T-helper 2 cell (primary cell): ENCODE measurements at places on chromosomes 1 and 21.
A peak's percentile ranks its signal among the peaks of the same experiment; 100 is the strongest.

DNA sequence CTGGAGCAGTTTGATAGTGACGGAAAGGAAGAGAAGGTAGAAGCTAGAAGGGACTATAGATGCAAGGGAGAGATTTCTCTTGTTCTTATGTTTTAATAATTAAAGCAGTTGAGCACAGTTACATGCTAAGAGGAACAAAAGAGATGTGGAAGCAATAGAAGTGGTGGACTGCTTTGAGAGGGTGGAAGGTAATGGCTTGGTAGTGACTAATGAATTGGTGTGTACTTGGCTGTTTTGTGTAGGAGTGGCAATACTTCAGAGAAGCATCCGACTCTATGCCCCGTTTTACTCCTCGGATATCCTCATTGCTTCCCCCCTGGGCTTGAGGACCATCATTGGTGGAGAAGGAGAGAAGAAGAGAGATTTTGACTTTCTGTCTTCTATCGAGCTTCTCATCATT is 12.8 kb downstream of the UTP25 start:
- no peak for DNase-seq

DNA sequence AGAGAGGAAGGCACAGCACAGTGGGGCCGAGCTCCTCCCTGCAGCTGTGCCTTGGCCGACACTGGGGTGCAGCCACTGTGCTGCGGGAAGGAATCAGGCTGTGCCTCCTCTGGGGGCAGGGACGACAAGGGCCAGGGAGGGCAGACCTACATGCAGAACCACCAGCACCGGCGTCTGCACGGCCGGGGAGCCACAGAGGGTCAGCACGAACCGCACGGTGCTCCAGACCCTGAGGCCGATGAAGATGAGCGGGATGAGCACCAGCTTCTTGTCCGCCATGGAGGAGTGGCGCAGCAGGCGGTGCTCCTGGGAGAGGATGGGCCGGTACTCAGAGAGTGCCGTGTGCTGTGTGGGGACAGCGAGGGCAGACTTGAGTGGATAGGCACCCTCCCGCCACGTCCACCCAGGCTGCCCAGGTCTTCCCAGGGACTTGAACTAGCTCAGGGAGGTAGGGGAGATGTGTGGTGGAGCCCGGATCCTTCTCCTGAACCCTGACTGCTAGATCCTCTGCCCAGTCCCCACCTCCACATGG is 23.5 kb downstream of the GPR157 start:
- DNase-seq = no peak

- DNase-seq = no peak
Observed at GRCh38 chr1:91877574-91878208, 8.3 kb downstream of the TGFBR3 start.

DNA sequence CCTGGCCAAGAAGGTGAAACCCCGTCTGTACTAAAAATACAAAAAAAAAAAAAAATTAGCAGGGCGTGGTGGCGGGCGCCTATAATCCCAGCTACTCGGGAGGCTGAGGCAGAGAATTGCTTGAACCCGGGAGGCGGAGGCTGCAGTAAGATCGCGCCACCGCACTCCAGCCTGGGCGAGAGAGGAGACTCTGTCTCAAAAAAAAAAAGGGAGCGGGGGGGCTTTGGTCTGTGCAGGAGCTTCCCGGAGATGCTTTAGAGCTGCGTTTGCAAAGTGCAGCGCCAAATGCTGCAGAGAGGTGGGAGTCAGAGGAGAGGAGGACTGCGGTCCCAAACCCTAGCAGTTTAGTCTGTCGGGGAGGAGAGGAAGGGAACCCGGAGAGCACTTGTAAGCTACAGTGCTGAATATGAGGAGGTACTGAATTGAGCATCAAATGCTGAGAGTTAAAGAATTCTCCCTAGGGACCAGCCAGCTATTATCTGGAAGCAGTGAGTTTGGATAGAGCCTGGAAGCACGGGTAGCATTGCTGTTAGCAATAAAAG is 569 bp downstream of the FALEC start:
- no peak for DNase-seq

- DNase-seq = no peak
Observed at GRCh38 chr1:36160388-36160948, 4.5 kb downstream of the MAP7D1 start.

DNA sequence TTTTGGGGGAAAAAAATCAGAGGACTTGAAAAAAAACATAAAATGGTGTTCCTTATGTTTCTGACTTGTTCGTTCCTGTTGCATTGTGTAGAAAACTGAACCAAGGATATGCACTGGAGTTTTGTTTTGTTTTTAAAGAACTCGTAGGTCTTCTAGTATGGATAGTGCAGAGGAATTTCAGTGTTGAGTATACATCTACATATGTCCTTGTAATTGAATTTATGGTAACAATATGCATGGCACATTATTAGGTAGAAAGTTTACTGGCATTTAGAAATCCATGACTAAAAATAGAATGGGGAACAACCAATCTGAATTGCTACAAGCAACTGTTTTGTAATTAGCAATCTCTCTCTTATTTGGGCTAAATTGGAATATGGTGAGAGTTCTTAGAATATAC is 188.3 kb upstream of the ZRANB2 start:
- DNase-seq = no peak

GRCh38 chr1:48817505-48818114 is 40.9 kb upstream of the BEND5 start:
- DNase-seq = no peak

DNA sequence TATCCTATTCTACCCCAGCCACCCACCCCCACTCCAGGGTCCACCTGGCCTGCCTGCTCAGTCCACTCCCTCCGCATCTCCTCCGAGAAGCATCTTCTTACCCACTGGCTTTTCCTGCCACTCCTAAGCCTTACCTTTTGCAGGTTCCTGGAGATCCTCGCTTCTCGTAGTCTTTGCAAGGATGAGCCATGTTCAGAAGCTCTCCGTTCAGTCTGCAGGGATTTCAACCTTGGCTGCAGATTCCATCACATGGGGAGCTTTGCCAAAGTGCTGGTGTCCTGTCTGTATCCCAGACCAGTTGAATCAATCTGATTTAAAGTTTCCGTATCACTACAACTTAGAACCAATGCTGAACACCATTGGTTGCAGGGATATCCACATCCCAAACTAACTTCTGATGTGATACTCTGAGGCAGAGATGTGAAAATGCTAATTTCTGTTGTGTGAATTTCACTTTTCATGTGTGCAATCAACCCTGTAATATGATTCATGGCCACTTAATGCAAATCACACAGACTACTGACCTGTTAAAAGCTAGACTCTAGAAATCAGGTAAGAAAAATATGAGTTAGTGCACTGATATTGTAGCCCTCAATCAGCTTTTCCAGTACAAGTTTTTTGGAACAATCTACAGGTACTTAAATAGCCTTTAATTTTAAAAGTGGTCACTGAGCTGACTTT is 61.9 kb downstream of the CAPN2 start:
- DNase-seq = no peak

GRCh38 chr1:17674726-17675500 is 80.2 kb upstream of the ACTL8 start:
- DNase-seq = no peak

GRCh38 chr1:205188098-205188497 is 23.4 kb downstream of the DSTYK start:
- no peak for DNase-seq

DNA sequence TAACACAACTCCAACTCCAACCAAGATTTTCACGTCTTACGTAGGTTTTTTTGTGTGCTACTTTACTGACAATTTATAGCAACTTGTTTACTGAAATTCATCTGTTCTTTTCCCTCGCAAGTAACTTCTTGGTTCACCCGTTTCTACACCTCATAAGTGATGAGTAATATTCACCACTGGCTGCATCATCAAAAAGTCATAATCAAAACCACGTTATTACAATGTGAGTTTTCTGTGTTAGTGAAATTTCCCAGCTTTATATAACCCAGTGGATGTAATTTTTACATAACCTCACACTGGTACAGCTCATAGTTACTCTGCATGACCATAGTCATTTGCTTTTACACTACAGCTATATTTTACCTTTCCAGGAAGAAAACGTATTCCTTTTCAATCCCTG is 401.1 kb upstream of the LYPLAL1 start:
- DNase-seq = no peak

DNA sequence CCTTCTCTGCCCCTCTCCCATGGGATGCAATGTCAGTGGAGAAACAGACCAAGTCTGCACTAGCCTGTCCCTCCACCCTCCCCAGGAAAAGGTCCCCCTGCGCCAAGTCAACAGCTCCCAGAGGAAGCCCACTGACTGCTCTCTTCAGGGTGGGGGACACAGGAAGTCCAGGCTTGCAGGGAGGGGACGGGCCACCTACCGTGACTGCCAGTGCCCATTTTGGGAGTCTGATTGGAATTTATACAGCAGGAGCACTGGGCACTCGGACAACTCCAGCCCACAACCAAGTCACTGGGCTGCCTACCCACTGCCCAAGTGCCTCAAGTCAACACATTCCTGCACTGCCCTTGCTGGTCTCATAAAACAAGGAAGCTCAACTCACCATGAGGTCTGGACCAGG is 6.1 kb downstream of the CCNL2 start:
- DNase-seq = no peak

- DNase-seq = no peak
Observed at GRCh38 chr1:167301355-167301754, 80.7 kb downstream of the POU2F1 start.

DNA sequence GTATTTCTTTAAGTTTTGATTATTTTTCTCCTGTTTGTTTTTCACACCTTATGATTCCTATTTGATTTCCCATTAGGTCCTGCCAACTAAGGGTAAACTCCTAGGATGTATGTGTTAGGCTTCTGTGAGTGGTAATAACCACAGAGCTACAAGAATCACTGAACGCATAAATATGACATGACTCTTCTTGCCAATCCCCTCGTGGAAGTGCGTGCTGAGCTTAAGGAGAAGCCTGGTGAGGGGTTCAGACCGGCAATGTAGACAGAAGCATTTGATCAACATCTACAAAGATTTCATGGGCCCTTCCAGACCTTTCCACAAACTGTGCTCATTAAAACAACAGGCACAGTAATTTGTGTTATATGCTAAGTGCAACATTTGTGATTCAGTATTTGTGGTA is 273.8 kb upstream of the SNX7 start:
- DNase-seq = no peak

DNA sequence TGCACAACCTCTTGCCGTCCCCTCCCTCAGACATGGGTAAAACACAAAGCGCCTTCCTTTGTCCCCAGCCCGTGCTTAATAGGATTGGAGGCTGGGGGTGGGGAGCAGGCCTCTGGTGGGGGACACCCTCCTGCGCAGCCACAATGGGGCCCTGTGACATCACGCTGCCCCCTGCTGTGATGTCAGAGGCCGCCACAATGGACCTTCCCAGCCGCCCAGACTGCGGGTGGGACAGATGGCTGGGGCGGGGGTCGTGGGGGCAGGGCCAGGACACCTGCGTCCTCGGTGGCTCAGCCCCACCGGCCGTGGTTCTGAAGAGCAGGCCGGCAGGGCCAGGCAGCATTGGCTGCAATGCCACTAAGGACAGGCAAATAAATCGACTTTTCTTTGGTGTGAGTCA is 39.9 kb downstream of the EPHA2 start:
- DNase-seq = no peak

GRCh38 chr1:37478451-37478881 is 4.1 kb downstream of the ZC3H12A start:
- peak; percentile 39 for DNase-seq

DNA sequence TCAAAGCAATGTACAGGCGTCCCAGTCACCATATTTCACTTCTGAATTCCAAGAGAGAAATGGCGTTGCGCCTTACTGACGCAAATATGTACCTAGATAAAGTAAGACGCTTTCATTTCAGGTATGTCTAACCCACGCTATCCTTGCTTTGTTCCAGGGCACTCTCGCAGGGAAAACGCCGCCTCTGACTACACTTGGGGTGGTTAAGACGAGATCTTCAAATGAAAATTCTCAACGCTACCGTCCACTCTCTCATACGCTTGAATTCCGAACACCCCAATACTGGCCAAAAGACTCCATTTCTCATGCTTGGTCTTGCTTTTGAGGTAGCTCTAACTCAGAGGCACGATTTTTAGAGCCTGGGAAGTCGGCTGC is 736 bp upstream of the ZMPSTE24 start:
- DNase-seq = peak; percentile 55
